Endodermal cell (in vitro differentiated cells): ENCODE measurements at places on chromosomes 7 and 10.

DNA sequence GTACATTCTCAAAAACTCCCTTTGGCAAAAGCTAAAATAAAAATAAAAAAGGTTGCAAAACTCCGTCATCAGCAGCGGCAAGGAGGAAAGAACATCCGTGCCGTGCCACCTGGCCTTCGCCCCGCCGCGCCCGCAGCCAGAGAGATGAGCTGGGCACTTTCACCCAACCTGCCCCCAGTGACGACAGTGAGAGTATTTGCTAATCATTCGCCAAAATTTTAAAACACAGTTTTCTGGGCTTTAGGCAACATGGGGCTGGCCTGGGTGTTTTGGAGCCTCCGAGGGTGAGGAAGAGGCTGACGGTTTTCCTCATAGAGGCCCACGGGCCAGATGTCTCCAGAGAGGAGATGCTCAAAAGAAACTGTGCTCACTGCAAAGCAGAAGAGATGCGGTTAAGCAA, 128.2 kb downstream of the PRKAG2 start:
- no peak for DNase-seq

DNA sequence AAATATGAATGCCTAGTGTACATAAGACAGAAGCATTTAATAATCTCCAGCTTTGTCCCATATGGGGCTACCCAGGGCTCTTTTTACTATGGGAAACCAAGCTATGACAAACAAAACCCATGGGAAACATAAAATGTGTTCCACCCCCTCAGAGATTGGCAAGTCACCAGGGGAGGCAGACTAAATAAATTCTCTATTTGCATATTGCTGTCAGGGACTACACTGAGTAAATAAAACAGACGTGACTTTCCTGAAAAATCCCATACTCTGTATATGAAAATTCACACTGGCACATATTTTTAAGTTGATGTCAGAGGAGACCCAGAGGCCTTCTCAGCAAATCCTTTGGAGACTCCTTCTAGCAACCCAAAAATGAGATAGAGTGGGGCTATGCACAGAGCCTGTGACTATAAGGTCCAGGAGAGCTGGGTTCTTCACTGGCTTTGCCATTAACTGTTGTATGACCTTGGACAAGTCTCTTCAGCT, 44.0 kb upstream of the HPSE2 start:
- no peak for DNase-seq

- no peak for DNase-seq
These were observed 192.8 kb upstream of the AHR start for GRCh38 chr7:17105701-17106100.

DNA sequence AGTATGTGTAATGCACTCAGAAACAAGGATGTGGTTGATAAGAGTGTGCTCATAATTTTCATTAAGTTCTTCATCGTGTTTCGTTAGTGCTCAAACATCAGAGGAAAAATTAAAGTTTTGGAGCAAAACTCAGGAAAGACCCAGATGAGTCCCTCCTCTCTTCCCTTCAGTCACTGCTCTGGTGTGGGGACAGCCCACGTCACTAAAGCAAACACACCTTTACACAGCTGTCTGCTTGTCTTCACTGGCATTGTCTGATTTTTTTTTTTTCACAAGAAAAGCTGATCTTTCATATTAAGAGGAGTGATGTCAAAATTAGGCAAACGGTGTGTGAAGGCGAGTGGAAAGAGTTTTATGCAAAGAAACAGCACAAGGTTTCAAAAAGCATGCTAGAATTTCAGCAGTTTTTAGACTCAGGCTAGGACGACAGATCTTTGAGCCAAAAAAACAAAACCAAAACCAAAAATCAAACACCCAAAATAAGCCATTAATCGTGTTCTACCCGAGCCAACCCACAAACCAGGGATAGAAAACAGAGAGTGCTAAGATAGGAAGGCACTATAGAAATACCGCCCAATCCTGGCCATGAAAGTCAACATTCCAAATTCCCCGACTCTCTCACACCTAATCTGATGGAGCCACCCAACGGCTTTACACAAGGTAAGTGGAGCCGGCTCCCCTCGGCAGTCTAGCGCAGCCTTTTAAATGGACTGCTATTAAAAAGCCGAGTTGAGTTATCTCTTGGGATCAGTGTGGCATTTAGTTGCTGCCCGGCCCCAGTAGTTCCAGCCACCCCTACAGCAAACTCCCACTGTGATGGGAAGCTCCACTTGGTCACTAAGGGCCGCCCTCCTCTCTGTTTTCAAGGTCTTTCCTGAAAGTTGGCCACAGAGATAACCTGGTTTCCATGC, 27.9 kb upstream of the GATA3 start:
- peak; percentile 64 for DNase-seq

DNA sequence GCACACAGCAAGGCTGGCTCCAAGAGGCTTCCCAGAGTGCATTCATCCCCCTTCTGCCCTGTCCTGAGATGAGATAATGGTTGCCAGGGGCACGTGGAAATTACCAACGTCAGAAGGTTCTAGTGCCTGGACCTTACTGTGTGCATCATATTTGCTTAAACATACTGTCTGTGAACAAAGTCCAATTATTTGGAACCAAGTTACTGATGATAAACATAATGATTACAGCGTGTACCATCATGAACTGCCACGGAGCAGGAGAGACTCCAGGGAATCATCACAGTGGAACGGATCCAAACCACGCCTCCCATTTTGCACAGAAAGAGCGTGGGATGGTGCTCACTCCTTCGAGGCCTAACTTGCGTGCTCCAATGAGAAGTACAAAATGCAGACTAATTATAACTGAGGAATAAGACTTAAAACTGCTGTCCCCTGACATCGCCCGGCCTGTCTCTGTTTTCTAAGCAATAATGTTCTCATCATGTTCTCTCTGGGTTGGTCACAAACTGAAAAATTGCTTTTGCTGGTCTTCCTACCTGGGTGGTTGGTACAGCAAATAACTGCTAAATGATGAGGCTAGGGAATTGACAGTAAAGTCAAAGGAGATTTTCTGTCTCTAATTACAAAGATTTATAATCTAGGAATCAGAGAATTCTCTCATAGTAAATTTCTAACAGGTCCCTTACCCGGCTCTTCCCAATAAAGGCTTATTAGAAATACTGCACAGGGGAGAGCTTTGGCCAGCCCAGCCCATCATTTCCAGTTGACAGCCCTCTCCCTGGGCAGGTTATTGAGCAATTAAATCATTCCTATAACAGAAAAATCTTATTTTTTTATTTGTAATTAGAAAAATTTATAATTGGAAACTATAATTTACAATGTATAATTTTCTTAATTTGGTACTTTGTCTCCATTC, 182.2 kb downstream of the CAMK1D start:
- peak; percentile 13 for DNase-seq

DNA sequence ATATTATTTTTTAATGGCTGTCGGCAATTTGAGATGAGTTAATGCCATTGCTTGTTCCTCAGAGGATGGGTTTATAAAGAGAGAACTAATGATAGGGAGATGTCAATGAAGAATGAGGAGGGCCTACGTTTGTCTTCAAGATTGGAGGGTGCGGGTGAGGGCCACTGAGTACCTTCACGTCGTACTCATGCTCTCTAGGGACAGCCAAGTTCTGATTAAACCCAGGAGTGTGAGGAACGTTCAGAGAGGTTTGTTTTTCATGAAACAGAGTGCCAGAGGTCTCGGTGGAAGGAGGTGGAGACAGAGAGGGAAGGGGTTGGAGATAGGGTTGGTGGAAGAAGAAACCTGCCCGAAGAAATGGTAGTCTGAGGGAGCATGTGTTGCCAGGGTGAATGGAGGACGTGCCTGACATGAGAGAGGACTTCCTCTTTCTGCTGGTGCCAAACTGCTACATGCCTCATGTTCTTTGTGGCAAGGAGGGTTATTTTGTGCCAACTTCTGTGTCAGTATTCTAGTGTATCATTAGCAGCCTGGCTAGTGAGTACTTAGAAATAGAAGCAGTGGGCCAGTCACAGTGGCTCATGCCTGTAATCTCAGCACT, 8.9 kb downstream of the DHTKD1 start:
- no peak for DNase-seq

DNA sequence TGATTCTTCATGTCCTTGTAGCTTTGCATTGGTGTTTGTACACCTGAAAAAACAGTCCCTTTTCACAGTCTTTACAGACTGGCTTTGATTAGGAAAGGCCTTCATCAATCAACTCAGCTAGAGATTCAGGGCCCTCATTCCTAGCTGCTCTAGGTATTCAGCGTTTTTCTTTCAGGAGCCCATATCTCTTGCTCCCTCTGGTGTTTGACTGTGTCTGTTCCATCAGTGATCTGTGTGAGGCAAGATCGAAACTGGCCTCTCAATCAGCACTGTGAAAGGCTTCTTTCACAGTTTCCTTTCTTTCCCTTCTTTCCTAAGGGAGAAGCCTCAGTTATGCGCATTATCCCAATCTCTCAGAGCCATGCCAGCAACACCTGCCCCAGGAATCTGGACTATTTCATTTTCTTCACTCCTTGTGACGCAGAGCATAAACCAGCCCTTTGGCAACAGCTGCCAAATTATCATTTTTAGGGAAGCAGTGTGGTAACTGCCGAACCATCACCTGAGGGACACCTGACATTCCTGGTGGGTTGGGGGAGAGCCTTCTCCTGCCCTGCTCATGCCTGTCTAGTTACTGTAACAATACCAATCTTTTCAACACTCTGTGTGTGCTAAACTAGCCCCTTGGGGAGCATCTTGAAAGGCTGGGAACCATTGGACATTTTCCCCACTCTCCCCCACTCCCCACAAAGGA, 75.7 kb upstream of the CCDC71L start:
- DNase-seq: peak; percentile 78

GRCh38 chr7:138712652-138713051, 11.5 kb upstream of the SVOPL start:
- no peak for DNase-seq

DNA sequence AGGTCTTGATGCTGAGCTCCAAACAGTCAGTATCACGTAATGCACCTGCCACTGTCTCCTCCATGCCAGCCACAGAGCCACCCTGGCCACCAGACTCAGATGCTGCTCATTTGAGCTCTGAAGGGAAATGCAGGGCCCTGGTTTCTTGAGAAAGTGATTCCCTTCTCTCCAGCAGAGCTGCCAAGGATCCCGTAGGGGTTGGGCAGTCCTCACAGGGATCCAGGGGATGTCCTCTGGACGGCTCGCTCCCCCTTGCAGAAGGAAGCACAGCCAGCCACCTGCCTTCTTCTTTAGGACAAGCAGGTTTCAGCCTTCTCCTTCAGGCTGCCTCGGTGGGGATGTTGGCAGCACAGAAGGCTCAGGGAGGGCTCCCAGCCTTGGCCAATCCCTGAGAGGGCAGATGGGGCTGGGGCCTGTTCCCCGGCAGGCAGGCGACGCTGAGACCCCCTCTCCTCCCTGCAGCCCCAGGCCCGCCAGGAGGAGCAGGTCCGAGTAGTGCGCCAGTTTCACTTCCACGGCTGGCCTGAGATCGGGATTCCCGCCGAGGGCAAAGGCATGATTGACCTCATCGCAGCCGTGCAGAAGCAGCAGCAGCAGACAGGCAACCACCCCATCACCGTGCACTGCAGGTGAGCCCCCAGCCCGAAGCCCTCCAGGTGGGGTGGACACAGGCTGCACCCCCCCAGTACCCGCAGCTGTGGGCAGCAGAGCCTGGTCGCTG, 48.9 kb downstream of the MKI67 start:
- no peak for DNase-seq

DNA sequence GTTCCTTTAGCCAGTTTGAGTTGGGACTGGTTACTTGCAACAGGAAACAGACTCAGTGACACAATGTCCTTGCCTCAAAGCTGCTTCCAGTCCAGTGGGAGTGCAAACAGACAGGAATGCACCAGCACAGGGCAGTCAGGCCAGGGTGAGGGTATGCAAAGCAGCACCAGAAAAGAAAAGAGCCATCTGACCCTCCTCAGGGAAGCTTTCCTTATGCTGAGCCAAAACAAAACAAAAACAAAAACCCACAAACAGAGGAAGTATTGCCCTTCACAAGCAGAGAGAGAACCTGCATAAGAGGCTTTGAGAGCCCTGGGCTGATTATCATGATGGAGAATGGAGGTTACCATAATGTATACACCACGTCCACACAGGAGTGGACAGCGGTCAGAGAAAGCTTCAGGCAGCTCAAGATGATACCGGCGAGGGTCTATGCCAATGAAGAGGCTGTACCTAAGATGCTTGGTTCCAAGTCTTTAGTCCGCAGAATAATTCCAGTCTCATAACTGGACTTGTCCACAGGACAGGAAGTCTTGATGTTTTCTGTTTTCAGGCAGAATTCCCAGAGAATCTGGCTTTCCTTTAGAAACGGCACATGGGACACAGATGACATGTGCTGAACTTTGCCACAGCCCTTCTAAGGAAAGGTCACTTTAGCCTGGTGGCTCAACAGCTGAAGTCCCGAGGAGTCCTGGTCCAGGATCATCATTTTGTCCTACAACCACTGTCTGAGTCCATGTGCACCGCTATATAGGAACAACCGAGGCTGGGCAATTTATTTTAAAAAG, 263.3 kb downstream of the TNS3 start:
- no peak for DNase-seq

DNA sequence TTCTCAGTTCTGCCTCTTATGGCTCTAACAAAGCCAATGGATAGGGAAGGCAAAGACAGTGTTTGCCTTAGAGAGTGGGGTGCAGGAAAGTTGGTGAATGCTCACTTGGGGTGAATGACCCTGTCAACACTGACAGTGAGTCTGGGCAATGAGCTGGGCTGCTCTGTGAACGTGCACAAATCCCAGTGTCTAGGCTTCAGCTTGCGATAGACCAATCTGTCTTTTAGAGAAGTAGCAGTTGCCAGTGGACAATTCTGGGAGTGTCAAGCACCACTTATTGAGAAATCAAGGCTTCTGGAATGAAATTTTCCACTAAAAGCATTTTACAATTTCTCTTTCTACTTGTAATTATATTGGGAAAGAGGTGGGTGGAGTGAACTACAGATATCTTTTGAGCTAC, 141.4 kb downstream of the HERPUD2 start:
- peak; percentile 11 for DNase-seq

DNA sequence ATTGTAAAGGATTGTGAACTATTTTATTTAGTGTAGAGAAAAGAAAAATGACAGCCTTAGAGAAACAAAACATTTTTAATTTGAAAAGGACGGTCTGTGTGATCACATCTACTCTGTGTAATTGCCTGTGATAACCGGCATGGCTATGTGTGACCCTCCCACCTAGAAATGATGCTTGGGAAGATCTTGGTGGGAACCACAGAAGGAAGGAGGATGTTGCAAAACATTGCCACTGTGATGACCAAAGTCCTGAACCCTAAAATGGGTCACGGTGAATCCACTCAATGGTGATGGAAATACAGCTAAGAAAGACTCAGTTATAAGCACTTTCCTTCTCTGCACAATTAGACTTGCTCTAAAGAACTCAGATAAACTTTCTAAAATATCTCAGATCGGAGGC, 221.3 kb upstream of the FRMD4A start:
- no peak for DNase-seq

GRCh38 chr7:75995052-75995471, 667 bp upstream of the TMEM120A start:
- no peak for DNase-seq

GRCh38 chr7:15498465-15498864, 63.4 kb downstream of the AGMO start:
- no peak for DNase-seq

- DNase-seq: peak; percentile 64
These were observed 712 bp upstream of the CPVL start for GRCh38 chr7:29146888-29147609.

GRCh38 chr10:131274133-131274880, 37.2 kb downstream of the TCERG1L start:
- DNase-seq: peak; percentile 32

- no peak for DNase-seq
These were observed 72.1 kb downstream of the PRSS58 start for GRCh38 chr7:142185801-142186200.

- DNase-seq: no peak
These were observed 108.9 kb downstream of the IPMK start for GRCh38 chr10:58158806-58159205.
